Activated CD4-positive, CD25-positive, alpha-beta regulatory T cell treated with anti-CD3 and anti-CD28 coated beads, Interleukin-2, amount 50 U/mL, for 72 hours (primary cell): ENCODE measurements at places on chromosomes 4 and X.

- DNase-seq: no peak
Observed at GRCh38 chr4:169841776-169842175, 84.0 kb upstream of the HPF1 start.

DNA sequence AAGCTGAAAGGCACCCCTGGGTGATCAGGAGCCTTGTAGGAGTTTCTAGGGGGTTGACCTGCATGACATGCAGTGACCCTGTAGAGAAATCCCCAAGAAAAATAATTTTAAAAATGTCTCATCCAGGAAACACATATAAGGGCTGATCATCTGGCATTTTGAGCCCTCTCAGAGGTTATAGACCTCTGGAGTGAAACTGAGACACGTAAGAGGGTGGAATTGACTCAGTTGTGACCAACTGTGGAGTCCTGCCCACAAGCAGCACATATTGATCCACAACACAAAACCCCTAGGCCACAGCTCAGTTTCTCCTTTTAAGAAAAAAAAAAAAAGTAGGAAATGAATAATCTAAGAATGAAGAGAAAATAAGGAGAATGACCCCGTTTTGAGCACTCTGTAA lies 32.5 kb upstream of the MTMR8 start:
- DNase-seq: no peak

- DNase-seq: no peak
Observed at GRCh38 chr4:184810720-184811119, 15.0 kb downstream of the ACSL1 start.

GRCh38 chrX:98523026-98523425 lies 1639.3 kb downstream of the RPA4 start:
- DNase-seq: no peak

GRCh38 chrX:123324625-123325024 lies 140.5 kb downstream of the GRIA3 start:
- DNase-seq: no peak
